ENCODE measurements at places on chromosomes 3 and 15.

- no peak for DNase-seq
Observed at GRCh38 chr15:57582090-57582489, 9.6 kb upstream of the MYZAP start.

DNA sequence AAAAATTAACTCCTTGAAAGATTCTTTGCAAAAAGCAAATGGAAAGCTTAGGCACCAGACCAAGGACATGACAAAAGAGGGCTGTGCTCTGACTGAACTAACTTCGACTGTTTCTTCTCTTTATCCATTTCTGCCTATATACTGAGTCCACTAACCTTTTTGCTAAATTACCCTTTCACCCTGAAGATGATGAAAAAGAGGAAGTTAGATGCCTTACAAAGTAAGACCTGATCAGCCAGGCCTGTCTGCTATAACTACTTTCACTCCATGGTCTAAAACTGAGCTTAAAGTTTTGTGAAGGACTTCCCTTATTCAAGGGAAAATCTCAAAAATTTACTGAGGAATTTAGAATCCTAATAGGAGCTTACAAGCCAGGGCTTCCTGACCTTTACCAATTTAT, 6.2 kb upstream of the IGSF10 start:
- DNase-seq = no peak

DNA sequence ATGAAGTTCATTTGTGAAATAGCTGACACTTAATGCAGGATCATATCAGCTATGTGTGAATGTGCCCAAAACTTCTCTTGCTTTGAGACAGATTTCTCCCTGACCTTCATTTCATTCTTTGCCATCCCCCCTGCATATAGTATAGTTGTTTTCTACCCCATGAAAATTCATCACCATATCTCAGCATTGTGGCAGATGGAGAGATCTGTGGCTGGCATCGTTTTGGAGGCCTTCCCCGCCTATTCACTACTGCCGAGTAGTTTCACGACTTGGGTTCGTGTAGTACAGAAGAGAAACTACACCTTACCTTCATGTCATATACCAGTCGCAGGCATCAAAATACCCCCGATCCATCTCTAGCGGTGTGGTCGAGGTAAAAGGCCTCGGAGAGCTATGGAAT, 66.2 kb upstream of the SELENOK start:
- no peak for DNase-seq

DNA sequence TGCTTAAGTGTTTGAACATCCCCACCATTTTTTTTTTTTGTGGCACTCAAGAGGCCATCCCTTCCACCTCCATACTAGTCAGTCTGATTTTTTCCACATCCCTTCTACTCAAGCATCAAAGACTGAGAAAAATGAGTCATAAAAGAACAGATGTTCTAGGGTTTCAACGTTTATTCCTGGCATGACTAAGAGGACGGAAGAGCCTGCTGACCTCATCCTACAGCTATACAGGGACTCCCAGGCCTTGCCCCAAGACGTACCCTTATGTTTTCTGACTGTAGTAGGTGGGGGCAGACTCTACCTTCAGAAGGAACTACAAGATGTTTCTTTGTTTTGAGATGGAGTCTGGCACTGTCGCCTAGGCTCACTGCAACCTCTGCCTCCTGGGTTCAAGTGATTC, 3.3 kb upstream of the ITPKA start:
- peak; percentile 50 for DNase-seq

DNA sequence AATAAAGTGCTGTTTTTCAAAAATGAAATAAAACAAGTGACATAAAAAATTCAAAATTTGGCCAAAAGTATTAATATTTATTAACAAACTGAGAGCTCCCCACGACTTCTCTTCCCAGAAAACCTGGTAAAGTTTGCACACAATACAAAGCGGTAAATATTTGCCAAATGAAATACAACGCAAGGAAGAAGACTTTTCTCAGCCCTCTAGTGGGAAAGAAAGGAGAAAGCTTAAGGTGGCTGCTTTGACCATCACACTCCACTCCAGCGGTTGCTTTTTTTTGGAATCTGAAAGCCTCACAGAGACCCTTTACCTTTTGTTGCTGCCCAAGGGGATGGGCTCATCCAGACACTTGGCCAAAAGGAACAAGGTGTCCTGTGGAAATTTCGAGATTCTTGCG, 1.1 kb upstream of the GK5 start:
- DNase-seq = no peak

- peak; percentile 60 for DNase-seq
Observed at GRCh38 chr3:66378256-66378655, 122.6 kb downstream of the LRIG1 start.

GRCh38 chr15:58430224-58430787, 1.5 kb upstream of the LIPC start:
- DNase-seq = no peak

DNA sequence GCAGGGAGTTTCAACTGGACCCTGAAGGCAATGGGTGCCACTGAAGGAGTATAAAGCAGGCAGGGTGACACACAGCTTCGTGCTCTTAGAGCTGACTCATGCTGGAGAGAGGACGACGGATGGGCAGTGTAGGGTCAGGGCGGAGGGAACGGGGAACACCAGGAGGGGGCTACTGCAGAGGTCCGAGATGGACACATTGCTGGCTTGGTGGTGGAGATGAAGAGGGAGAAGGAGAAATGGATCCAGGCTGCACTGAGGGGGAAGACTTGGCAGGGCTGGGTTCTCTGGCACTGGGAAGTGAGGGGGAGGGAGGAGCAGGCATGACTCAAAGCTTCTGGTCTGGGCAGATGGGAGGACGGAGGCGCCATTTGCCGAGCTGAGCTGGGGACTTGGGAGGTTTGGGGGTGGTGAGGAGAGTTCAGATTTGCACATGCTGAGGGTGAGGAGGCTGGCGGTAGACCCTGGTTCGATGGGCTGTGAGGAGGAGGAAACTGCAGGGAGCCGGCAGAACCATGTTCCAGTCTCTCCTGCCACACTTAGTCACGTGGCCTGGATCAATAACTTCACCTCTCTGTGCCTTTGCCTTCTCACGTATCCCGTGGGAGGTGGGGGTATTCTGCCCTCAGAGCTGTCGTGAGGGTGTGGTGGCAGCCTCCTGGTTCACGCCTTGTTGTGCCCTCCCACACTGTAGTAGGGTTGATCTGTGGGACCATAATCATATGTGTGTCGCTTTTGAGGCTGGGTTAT, 4.6 kb upstream of the KCTD6 start:
- DNase-seq = no peak

DNA sequence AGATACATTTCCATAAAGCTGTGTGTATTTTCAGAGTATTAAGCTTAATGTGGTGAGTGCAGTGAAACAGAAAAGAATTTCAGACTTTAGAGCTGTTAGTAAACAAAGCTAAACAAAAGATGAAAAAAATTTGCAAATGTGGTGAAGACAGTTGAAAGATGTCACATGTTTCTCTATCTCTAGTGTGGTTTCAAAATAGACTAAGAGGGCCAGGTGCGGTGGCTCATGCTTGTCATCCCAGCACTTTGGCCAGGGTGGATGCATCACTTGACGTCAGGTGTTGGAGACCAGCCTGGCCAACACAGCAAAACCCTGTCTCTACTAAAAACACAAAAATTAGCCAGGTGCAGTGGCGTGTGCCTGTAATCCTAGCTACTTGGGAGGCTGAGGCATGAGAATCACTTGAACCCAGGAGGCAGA, 466.0 kb upstream of the NR2F2 start:
- no peak for DNase-seq

DNA sequence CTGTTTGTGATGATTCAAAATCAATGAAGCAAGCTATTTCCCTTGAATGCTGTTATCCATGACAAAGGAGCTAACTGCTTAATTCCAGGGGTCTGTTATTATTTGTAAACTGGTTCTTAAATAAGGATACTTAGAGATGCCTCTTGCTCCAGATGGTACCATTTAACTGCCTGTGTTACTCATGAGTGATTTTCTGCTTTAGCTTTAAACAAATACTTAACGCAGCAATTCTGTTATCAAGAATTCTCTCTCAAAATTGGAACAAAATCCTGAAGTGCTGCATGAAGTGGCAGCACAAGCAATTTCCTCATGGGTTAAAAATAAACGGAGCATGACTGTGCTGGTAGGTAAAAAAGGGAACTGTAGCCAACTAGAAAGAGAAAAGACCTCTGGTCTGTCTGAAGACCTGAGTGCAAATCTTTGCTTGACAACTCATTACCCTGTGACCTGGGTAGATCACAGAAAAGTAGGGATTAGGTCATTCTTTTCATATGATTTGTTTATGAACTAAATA, 62.5 kb upstream of the GBE1 start:
- DNase-seq = no peak

GRCh38 chr3:32447865-32448400, 54.7 kb downstream of the CMTM6 start:
- no peak for DNase-seq

- no peak for DNase-seq
Observed at GRCh38 chr3:15197340-15198029, 8.6 kb upstream of the CAPN7 start.

Data from CD4-positive, alpha-beta T cell treated with Interleukin-17A for 4 hours (primary cell).